ENCODE measurements at places on chromosomes 6 and 20.

DNA sequence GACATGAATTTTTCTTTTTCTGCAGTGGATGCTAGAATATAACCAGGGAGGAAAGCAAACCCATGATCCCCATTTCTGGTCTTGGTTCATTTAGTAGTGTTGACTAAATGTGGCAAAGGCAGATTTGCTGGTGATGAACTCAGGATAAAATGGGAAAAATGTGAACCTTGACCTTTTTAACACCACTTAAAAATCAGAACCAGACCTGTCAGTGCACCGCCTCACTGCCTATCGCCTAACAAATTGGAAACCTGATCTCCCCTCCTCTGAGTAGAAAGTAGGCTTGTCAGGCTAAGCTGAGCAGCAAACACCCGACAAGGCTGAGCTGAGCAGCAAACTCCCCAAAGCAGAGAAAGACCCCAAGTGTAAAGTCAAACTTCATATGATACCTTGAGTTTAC is 254.8 kb downstream of the FOXC1 start:
- DNase-seq, result no peak

GRCh38 chr6:26249957-26250697 is 114.9 kb upstream of the BTN3A2 start:
- peak; percentile 75 for DNase-seq

DNA sequence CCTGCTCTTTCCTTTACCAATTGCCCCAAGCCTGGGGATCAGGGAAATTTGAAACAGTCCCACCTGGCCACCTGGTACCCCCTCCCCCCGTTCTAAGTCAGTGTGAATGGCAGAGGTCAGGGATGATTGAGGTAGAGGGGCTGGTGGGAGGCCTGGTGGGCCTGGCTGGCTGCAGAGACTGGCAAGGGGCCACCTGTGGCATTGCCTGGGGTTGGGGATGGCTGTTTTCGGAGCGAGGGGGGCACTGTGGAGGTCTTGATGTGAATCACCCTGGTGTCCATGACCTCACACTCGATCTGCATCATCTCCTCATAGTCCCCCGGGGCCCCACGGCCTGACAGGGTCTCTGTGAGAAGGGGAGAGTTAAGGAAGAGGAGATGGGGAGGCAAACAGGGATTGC is 6.5 kb upstream of the TNXB start:
- no peak for DNase-seq

DNA sequence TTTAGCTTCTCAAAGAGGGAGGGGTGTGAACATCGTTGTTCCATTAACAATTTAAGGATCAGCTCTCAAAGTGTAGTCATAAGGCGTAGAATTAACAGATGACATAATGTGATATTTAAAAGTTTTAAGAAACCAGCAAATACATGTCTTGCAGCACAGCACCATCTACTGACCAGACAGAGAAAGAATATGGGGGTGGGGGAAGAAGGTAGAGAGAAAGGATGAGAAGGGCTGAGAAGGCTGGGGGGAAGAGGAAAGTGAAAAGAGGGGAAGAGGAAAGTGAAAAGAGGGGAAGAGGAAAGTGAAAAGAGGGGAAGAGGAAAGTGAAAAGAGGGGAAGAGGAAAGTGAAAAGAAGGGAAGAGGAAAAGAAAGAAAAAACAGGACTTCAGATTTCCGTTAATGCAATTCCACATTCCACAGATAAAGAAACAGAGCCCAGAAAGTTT is 80.9 kb downstream of the HAO1 start:
- peak; percentile 38 for DNase-seq

- DNase-seq, result no peak
Observed at GRCh38 chr6:155402656-155403304, 52.9 kb downstream of the NOX3 start.

DNA sequence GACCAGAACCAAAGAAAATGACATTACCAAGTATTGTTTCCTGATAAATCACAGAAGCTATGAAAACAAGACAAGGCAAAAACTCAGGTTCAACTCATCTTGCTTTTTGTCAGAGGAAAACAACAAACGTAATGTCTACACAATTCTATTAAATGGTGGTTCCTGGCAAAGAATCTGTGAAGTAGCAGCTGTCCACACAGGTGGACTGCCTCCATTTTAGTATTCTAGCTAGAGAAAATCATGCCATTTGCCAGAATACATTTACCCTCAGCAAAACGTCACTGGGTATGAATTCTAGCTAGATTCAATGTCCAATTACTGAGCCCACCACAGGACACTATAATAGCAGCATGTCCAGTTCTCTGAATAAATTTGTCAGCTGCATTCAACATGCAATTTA is 125.4 kb downstream of the ADGRB3 start:
- DNase-seq, result no peak

- no peak for DNase-seq
Observed at GRCh38 chr6:140660295-140660694, 1285.8 kb upstream of the CITED2 start.

DNA sequence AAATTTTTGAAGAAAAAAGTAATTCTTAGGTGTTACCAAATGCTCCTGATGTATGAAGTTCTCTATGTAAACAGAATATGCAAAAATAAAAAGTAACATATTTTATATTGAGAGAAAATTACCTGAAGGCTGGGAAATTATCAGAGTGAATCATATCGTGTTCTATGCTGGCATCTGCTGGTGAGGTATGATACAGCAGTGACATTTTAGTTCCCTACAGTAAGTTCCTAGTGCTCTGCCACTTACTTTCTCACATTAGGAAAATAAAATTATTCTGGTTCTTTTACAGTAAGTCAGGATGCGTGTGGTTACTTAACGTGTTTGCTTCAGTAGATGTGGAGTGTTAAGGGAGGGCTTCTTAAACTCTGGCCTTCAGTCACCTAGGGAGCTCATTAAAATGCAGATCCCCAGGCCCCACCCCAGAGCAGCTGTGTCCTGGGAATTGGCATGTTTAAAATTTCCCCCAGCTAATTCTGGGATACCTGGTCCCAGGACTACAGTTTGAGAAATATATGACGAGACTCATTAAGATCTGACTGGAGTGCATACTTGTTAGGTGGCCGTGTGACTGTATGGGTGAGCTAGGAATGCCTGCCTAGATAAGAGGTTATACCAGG is 3.2 kb downstream of the ACTR5 start:
- no peak for DNase-seq

DNA sequence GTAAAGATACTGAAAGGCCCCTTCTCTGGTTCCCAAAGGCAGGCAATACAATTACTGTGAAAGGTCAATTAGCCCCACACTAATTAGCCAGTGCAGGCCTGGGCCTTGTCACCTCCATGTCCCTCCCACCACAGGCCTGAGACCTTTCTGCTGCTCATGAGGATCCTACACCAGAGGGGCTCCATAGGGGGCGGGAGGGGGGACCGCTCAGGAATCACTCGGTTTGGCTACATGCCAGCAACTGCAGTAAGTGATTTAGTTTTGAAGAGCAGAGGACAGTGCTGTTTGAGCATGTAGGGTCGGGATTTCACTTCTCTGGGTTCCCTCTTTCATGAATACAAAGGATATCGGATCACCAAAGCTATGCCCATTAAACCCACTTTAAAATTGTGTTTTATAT is 455.6 kb downstream of the PRKN start:
- DNase-seq, result no peak

- DNase-seq, result no peak
Observed at GRCh38 chr6:143513410-143513809, 1.9 kb upstream of the FUCA2 start.

DNA sequence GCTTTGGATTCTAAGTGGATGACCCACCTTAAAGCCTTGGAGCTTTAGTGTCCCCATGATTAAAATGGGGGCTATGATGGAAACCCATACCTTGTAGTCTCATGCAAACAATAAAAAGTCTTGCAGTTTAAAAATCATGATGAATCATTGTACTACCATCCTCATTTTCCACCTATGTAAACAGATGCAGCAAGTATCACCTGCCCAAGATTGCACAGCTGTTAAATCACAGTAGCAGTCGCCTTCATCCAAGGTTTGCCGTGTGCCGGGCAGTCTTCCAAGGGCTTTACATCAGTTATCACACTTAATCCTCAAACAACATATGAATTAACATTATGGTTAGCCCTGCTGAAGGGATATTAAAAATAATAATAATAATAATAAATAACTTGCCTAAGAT is 210.3 kb downstream of the FOXA2 start:
- no peak for DNase-seq

GRCh38 chr6:131980791-131981623 is 29.8 kb upstream of the CCN2 start:
- DNase-seq, result no peak

DNA sequence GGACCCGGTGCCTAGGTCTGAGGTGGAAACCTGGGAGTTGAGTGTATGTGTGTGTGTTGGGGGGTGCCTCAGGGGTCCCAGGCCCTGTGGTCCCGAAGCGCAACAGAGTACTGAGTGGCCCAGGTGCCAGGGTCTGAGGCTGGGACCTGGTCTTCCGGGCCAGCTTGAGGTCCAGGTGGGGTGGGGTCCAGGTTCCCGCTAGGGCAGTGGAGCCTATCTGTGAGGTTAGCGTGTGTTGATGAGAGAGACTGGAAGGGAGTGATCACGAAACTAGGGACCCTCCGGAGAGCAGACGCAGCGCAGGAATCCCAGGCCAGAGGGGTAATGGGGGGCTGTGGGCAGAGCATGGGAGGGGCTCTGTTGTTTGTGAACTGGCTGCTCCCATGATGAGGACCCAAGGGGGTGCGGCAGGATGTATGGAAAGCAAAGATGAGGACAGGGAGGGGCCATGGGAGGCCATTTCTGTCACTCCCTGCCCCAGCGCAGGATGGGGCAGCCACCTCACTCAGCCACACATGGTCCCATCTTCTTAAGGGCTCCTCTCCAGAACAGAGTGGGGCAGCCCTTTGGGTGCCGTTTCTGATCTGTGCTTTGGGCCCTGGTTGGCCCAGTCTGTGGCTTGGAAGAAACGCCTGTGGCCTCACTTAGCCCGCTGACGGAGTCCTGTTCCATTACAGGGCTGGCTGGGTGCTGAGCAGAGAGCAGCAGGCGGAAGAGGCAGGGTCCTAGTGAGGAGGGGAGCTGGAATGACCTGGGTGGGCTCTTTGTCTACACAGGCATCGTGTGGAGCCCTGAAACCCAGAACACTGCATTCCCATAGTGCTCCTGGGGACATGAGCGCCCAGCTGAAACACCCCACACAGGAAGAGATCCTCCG is 872 bp downstream of the HSPA12B start:
- DNase-seq, result no peak

GRCh38 chr6:75077701-75078100 is 128.2 kb downstream of the COL12A1 start:
- DNase-seq, result no peak

- DNase-seq, result no peak
Observed at GRCh38 chr6:52620055-52620905, 43.4 kb upstream of the TRAM2 start.

DNA sequence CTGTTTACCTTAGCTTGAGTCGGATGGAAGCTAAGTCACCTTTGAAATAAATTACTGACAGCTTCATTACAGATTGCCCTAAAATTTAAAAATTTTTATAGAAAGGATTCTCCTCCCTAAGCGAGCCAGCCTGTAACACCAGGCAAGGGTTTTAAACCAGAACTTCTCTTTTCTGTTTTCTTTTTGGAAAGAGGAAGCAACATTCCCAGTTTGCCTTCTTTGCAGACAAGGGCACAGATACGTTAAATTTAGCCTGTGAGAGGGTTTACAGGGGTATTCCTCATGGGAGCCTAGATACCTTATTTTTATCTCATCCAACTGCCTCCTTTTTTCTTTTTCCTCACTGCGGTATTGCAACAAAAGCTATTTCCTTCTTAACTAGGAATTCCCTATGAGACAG is 45.0 kb downstream of the GNAS start:
- DNase-seq, result no peak

DNA sequence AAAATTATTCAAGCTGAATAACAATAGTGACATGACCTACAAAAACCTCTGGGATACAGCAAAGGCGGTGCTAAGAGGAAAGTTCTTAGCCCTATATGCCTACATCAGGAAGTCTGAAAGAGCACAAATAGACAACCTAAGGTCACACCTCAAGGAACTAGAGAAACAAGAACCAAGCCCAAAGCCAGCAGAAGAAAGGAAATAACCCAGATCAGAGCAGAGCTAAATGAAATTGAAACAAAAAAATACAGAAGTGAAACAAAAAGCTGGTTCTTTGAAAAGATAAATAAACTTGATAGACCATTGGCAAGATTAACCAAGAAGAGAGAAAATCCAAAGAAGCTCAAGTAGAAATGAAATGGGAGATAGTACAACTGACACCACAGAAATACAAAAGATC is 47.6 kb upstream of the NOTCH4 start:
- DNase-seq, result no peak

GRCh38 chr6:129536271-129536670 is 173.7 kb downstream of the ARHGAP18 start:
- DNase-seq, result no peak

DNA sequence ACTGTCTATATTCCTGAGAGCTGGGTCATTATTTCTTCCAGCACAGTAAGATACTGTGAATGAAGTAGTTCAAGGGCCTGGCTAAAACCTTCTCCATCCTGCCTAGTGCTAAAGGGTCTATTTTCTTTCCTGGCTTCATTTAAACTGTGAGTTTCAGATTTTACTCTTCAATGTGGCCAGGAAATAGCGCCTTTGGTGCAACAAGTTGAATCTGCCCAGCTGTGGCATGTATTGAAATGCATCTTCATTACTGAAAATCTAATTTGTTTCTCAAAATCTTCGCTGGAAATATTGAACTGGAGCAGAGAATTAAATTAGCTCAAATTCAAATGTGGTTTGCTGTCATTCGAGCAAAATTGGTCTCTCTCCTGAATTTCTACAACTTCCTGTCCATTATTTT is 114.6 kb upstream of the KCNG1 start:
- DNase-seq, result no peak

Data from SJSA1 (cell line).